ENCODE measurements at places on chromosomes 5 and 9.

DNA sequence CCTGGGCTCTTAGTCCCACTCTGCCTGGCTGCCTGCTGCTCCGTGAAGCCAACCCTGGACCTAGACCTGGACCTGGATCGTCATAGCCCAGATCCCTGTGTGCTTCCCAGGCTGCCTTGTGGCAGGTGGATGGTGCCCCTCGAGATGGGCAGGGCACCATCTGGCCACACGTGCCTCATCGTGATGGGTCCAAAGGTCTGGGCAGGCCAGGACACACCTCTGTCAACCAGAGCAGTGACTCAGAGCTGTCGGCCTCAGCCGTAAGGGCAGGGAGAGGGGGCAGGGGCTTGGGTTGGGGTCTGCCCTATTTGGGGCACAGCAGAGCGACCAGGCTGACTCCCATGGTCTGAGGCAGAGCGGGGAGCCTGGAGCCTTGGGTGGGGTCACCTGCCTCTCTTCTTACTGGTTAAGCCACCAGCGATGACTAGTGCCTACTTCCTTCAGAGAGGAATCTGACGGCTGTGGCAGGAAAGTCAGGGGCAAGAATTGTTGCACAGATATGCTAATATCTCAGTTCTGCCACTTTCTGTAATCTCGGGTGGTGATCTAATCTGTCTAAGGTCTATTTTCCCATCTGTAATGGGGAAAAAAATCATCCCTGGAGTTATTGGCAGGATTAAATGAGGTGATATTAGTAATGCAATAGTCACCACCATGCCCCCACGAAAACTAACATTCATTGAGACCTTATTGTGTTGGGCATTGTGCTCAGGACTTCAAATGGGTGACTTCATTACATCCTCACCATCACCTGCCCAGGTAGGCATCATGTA lies 3.2 kb upstream of the CDHR2 start:
- no peak for DNase-seq

GRCh38 chr5:11224436-11225187 lies 463.6 kb upstream of the DAP start:
- no peak for DNase-seq

DNA sequence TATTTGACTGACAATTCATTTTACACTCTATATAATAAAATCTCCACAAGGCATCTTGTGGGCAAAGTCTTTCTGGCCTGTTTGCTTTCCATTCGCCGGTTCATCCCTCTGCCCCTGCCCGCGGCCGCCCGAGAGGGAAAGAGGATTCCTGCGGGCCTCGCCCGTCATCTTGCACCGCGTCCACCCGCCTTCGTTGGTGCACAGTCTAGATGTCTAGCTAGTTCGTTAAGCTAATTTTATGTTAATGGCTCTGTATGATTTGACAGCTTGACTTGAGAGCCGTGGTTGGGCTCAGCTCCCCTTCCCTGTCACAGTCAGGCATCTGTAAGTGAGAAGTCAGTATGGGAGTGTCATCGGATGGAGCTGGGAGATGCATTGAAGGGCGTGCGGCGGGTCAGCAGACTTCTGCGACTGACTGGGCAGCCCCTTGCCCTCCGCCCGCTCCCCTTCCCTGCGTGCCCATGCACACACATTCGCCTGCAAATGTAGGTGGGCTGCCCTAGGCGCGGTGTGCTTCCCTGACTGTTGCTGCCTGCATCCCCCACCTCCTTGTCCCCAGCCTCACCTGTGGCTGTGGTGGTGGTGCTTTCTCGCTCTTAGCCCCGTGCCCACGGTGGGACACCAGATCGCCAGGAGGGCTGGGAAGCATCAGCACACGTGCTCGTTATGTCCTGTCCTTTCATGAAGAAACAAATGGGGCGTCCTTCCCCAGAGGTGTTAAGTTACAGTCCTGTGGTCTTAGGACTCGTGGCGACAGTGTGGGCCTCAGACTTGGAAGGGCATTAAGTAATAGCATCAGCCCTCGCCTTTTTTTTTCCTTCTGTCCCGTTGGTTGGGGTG lies 25.9 kb upstream of the PRDM12 start:
- DNase-seq = no peak

GRCh38 chr9:21848615-21849014 lies 46.2 kb downstream of the MTAP start:
- DNase-seq = no peak

DNA sequence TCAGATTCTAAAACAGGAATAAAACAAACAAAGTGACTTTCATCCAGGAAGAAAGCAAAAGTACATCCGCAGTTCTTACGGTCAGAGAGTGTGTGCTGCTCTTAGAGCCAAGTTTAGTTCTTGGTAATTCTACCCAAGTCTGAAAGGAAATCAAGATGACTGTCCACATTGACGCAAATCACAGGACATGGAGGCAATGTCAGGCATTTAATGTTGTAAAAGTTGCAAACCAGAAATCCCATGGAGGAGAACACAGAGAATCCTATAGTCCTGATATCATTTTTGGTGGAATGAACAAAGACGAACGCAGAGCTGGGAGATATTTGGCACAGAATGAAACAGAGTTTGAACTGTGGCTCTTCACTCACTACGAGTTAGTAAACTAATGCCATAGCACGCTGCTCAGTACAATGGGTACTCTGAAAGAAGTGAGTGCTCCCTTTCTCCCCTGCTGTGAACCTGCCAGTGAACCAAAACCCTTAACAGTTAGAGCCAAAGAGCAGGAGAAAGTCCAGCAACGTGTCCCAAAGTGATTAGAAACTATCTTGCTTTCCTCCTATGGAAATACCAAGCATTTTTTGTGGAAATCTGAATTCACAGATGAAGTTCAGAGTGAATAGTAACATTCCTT lies 74.3 kb downstream of the MUSK start:
- DNase-seq = no peak

GRCh38 chr5:52838326-52839015 lies 50.8 kb downstream of the ITGA1 start:
- DNase-seq = no peak

DNA sequence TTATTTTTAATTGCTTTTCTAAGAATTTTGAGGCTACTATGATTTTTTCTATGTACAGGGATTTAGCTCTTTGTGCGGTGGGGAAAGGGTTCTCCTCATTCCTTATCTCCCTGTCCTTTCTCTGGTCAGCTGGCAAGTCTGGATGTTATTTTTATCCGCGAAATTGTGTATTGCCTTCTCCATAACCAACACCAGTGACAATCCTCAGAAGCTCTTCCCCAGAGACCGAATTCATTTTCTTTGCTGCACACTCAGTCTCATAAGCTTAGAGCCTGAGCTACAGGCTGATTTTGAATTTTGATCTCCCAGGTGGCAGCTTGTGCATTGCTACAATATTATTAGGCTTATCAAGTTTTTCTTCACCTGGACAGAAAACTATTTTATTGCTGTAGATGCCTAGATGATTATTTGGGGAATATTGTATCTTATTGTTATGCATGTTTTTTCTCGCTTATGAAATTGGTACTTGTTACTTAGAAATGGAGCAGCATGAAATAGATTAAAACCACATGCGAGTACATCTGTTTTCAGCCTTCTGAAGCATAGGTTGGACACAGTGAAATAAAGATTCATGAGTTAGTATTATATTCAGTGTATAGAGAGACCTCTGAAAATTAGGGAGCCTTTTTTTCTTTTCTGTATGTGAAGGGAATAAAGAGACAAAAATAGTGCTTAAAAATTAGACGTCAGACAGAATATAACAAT lies 27.3 kb downstream of the CPEB4 start:
- no peak for DNase-seq

GRCh38 chr9:118809160-118809625 lies 560.0 kb downstream of the BRINP1 start:
- no peak for DNase-seq

GRCh38 chr9:72921888-72922654 lies 30.8 kb downstream of the ALDH1A1 start:
- no peak for DNase-seq

GRCh38 chr9:38058452-38059232 lies 10.4 kb downstream of the SHB start:
- no peak for DNase-seq

DNA sequence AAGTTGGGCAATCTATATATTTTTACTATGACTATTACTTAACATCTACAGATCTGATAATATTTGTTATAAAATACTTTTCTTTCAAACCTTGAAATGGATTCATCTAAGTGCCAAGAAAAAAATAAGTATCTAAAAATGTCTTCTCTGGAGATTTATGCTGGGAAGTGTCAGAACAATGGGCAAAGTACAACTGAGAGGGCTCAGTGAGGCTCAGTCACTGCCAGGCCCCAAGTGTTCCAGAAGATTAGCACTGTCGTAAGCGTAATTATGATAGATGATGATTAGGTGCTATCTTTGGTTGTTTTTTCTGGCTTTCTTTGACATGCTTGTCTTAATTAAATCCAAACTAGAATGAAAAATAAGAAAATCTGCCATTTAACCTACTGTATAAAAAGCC lies 72.2 kb upstream of the ADAMTS19 start:
- DNase-seq = no peak

- no peak for DNase-seq
Measured at GRCh38 chr9:134175808-134176598, 11.6 kb upstream of the RNU6ATAC start.

DNA sequence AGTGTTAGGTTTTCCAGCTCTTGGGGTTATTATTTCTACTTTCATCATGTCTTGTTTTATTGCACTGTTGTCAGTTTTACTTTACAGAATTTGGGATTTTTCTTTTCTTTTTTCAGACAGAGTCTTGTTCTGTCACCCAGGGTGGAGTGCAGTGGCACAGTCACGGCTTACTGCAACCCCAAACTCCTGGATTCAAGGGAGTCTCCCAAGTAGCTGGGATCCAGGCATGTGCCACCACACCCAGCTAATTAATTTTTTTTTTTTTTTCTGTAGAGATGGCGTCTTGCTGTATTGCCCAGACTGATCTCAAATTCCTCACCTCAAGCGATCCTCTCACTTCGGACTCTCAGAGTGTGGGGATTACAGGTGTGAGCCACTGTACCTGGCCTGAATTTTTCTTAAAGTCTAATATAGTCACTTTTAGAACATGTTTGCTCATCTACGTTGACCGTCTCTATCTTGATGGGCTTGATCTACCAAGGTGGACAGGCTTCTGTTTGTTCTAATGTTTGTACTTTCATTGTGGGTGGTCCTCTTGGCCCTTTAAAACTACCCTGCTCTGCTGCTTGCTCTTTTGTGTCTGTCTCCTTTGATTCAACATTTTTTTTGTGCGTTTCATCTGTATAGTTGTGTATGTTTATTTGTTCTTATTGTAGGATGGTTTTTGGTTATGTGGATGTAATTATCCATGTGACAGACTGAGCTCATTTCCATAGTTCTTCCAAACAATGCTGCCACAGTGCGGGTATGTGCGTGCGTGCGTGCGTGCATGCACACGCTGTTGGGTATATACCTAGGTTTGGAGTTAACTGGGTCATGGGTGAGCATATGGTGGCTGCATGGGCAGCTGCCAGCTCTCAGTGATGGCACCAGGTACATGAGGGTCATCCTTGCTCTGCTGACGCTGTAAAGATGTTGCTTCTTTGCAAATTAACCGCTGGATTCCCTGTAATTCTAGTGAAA lies 18.1 kb downstream of the PRRC2B start:
- no peak for DNase-seq

- DNase-seq = no peak
Measured at GRCh38 chr5:156951359-156951758, 11.7 kb downstream of the TIMD4 start.

- no peak for DNase-seq
Measured at GRCh38 chr5:27810458-27810857, 772.1 kb upstream of the CDH9 start.

DNA sequence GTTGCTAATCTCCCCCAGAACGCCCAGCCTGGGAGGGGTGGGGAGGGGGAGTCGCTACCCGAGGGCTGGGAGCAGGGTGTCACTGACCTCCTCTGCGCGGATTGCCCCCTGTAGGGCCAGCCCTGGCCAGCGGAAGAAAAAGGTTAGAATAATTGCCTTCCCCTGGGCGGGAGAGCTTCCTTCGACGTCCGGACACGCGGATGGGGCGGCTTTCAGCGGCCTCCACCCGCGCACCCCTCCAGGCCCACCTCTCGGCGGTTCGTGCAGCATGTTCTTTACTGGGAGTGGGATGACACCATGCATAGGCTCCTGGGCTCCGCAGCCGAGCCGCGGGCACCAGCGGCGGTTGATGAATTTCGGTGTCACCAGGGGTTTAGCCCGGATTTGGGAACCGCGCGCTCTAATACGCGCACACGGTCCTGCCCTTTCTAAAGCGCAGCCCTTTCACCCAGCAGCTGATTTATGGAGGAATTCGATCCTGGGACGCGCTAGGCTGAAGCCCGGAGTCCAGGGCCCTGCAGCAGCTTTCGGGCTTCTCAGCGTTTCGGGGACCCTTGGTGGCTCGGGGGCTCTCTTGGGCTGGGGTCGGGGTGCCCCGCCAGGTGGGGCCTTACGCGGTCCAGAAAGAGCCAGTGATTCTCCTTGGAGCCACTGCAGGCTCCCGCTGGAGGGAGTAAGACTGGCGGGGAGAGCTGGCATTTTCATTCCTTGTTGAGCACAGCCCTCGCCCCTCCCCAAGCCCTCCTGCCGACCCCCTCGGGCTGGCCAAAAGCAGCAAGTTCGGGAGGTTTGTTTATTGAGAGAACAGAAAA lies 10.1 kb downstream of the LMX1B start:
- no peak for DNase-seq

DNA sequence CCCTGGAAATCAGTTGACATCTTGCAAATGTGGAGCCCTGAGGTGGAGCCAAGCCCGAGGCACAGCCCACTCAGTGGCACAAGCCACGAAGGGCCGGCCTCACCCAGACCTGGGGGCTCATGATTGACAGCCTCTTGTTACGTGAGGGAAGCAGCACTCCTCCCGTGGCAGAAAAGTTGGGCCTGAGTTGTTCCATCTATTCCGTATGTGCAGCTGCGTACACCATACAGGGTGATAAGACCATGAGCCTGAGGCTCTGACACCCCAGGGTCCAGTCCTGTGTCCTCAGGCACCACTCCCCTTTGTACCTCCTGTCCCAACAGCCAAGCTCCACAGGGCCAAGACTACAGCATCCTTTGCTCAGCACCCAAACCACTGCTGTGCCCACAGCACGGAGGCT lies 1.9 kb upstream of the ORM2 start:
- no peak for DNase-seq

DNA sequence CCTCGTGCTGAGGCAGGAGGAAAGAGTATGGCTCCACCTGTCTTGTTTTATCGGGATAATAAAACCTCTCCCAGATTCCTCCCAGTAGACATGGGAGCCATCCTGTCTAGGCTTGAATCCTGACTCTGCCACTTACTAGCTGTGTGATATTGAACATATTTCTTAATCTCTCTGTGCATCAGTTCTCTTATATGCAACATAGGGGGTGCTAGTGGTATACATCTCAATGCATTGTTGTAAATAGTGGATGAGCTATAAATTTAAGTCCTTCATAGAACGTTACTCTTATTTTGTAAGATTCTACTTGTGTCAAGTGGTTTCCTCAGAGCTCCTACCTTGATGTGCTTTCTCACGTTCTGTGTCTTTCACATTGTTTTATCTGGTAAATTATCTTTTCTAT lies 417.7 kb upstream of the POU5F2 start:
- no peak for DNase-seq

DNA sequence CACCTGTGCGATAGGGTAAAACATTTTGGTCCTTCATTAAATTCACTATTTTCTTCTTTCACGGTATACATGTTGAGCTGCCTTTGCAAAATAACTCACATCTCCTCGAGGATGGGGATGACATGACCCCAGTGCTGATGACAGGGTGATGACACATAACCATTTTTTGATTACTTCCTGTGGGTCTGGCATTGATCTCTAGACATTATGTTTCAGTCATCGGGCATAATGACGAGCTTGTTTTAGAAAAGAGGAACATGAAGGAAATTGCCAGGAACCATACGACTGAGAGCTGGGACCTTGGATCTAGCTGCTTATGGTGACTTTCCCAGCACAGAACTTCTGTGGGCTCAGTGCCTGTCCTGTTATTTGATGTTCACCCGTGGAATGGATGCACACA lies 25.2 kb downstream of the COL5A1 start:
- DNase-seq = no peak

- no peak for DNase-seq
Measured at GRCh38 chr5:178667688-178668087, 40.8 kb upstream of the CLK4 start.

Measured in activated naive CD4-positive, alpha-beta T cell treated with Interleukin-2 at 50 U/mL for 16 hours (primary cell).